ENCODE measurements at places on chromosomes 7 and 10.

DNA sequence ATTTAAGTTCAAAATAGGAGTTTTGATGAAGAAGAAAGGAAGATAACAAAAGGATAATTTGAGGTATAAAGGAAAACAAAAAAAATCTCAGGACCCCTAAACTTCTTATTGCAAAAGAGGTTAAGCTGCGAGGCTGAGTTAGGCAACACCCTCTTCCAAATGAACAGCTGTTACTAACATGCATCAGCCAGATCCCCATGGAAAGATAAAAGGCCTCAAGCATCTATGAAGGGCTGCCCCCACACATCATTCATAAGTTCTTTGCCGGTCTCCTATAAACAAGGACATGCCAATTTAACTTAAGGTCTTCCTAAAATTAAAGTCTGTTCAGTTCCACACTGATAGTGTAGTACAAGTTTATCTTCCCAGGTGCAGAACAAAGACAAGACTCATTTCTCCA is 75.8 kb upstream of the IMMP2L start:
- DNase-seq, result no peak

DNA sequence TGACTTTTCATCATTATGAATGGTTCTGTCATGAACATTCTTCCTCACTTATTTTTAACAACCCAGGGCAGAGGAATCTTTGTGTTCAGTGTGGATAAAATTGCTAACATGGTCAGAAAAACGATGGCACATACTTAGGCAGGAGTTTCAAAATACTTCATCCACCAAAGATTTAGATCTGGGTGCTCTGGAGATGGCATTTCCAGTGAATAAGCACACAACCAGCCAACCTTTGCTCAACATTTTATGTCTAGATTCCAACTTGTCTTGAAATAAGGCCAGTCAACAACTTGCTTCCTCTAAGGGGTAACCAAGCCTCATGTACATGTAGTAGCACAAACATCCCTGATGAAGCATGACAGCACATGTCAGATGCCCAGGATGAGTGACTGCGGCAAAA is 33.4 kb upstream of the ADRB1 start:
- DNase-seq, result no peak

DNA sequence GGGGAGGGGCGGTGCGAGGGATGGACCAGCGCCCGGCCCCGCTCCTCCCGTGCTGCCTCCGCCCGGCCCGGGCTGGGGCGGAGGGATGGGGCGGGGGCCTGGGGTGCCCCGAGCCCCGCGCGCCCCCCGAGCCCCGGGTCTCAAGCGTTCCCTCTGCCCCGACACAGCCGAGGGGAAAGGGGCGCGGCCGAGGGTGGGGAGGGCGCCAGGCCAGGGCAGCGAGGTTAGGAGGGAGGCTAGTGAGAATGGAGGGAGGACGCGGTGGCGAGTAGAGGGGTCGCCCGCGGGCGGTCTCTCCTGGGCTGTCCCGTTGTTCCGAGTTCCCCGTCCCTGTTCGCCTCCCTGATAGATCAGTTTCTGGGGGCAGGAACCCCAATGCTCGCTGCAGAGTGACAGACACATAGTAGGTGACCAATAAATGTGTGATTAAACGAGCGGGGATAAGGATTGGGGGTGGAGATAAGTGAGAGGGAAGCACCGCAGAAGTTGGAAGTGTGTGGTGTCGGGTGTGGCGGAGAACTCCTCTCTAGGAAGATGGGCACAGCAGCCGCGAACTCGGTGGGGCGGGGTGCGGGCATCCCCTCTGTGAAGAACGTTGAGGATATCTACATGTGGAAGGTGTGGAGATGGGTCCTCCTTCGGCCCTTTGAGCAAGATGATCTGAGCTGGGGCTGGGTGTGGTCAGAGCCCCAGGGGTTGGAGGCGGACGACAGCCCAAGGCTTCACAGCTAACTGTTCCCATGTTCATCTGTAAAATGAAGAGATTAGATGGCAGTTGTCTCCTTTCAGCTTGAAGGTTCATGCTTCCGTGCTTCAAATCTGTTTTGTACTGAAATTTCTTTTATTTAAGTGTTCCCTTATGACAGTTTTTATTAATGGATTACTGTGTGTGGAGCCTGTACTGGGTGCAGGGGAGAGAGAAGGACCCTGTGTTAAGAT is 580 bp downstream of the ZNF775 start:
- DNase-seq, result no peak

DNA sequence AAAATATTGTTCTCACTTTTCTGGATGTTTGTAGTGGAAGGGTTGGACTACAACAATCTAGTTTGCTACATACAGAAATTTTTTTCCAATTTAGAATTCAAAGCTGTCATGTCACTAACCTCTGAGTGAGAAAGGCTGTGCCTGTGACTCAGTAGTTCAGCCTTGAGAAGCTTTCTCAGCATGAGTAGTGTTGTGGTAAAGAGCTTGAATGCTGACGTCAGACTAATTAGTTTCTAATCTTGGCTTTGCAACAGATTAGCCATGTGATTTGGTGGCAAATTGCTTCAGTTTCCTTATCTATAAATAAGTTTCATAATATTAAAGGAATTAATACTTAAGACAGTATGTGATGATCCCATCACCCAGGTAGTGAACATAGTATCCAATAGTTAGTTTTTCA is 83.8 kb downstream of the ABCA13 start:
- no peak for DNase-seq

- no peak for DNase-seq
These were observed 207.3 kb upstream of the LRGUK start for GRCh38 chr7:133919810-133920209.

GRCh38 chr10:37952043-37952755 is 24.2 kb downstream of the ZNF25 start:
- no peak for DNase-seq

GRCh38 chr10:47164126-47164799 is 135.7 kb upstream of the GDF10 start:
- no peak for DNase-seq

DNA sequence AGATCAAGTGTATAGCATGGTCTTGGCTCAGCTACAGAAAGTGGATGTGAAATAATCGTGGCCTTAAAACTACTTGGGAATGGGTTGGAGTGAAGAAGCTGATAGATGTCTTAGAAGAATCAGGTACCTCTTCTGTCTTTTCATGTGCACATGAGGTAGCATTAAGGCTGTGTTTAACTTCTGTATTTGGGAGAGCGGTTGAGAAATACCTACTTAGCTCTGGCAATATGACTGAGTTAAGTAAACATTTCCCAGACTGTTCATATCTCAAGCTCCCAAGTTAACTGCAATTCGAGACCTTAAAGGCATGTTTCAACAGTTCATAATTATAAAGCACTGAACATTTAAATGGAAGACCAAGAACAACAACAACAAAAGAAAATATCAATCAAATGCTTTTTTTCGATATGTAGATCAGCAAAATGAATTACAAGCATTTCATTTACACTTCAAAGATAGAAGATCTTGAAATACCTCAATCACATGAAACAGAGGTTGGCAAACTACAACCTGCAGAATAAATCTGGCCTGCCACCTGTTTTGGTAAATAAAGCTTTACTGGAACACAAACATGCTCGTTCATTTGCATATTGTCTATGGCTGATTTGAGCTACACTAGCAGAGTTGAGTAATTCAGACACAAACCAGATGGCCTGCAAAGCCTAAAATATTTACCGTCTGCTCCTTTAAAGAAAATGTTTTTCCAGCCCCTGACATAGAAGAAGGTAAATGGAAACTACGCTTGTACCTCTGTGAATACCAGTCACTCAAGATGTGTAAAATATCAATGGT is 337.1 kb upstream of the GLI3 start:
- no peak for DNase-seq

DNA sequence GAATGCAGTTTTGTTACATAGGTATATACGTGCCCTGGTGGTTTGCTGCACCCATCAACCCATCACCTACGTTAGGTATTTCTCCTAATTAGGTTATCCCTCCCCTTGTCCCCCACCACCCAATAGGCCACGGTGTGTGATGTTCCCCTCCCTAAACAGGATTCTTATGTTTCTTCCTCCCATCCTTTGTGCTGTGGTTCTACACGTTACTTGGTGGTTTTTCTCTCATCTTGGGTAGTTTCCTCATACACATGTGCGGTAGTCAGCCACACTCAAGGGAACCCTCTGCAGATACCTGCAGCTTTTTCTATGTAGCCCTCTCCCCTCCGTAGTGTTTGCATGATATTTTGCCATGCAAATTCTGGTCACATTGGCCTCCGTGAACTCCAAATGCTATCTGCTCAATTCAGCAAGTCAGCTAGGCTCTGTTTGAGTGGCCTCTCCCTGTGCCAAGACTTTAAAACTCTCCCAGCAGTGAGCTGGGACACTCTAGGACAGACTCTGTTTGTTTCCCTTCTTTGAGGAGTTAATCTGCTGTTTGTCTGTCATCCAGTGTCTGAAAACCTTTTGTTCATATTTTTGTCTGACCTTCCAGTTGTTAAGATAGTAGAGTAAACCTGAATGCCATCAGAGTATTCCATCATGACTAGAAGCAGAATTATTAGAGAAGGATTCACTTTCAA is 41.0 kb downstream of the RABGEF1 start:
- DNase-seq, result no peak

DNA sequence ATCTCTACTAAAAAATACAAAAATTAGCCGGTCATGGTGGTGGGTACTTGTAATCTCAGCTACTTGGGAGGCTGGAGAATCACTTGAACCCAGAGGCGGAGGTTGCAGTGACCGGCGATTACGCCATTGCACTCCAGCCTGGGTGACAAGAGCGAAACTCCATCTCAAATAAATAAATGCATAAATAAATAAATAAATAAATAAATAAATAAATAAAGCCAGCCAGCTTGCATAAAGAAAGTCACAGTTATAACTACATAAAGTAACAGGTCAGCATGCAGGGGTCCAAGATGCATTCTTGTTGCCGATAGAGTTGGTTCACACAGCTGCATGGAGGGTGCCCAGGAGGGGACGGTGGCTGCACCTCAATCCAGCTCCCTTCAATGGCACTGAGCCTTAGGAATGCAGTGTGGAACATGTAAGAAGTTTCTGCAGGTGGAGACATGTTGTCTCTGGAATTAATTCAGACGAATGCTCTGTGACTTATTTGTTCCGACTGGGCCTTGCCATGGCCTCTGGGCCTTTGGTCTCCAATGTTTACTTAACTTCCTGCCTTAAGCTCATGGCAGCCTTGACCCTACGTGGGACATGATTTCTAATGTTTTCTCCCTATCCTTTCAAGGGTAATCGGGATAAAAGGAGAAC is 159.6 kb upstream of the PRKCQ start:
- no peak for DNase-seq

DNA sequence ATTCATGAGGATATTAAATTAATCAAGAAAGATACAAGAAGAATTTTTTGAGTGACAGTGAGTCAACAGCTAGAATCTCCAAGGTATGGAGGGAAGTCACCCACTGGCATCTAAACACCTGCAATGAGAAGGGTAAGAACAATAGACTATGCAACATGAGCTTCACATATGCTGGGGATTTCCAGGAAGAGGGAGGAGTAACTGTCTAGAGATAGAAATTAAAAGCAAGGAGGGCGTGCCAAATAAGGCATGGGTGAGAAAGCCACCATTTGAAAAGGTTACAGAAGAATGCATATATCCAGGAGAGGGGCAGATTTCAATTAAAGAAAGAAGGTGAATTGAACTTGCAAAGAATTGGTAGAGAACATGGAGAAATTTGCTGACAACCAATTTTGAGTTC is 365.7 kb downstream of the GPR37 start:
- DNase-seq, result no peak

GRCh38 chr10:2610946-2611345 is 456.4 kb upstream of the PFKP start:
- DNase-seq, result no peak

GRCh38 chr7:39197831-39198230 is 220.1 kb downstream of the POU6F2 start:
- DNase-seq, result no peak

GRCh38 chr7:65233409-65234034 is 140.1 kb upstream of the ZNF92 start:
- DNase-seq, result no peak

GRCh38 chr7:143172354-143172753 is 10.9 kb upstream of the TAS2R39 start:
- no peak for DNase-seq

DNA sequence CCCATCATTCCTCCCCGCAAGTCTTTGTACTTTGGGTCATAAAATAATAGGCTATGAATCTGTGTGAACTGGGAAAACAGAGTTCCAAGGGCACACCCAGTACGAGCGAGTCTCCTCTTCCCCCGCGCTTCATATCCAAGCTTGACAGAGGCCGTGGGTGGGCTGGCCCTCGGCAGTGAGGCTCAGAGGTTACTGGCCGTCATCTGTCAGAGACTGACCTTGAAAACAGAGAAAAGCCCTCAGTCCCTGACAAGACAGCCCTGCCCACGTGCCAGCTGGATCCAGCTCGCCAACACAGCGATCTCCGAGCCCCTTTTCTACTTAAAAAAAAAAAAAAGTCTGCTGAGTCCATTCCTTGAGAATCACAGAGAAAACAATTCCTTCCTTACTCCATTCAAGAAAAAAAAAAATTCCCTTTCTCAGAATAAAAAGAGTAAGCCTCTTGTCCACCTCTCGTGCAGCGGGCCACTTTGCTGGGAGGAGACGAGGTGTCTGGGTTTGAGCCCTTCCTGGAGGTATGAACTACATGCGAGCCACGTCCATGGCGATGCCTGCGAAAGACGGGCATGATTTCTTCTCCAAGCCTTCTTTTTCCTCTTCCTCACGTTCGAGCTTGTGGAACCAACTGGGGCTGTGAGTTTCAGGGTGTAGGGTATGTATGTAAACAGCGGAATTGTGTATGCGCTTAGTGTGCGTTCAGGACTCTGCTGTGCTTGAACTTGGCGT is 744 bp upstream of the BICC1 start:
- DNase-seq, result no peak

DNA sequence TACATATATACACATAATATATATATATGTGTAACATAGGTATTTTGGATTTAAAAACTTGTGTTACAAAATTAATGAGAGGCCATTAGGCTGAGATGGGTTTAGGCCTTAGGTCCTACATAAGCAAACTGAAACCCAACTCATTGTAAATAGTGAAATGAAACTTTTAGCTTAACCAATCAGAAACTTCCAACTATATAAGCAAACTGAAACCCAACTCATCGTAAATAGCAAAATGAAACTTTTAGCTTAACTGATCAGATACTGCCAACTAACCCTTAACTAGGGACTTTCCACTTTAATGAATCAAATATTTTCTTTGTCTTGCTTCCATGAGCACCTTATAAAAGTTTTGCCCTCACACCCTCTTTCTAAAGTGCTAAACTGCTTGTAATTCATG is 17.3 kb upstream of the SAMD9L start:
- DNase-seq, result no peak

DNA sequence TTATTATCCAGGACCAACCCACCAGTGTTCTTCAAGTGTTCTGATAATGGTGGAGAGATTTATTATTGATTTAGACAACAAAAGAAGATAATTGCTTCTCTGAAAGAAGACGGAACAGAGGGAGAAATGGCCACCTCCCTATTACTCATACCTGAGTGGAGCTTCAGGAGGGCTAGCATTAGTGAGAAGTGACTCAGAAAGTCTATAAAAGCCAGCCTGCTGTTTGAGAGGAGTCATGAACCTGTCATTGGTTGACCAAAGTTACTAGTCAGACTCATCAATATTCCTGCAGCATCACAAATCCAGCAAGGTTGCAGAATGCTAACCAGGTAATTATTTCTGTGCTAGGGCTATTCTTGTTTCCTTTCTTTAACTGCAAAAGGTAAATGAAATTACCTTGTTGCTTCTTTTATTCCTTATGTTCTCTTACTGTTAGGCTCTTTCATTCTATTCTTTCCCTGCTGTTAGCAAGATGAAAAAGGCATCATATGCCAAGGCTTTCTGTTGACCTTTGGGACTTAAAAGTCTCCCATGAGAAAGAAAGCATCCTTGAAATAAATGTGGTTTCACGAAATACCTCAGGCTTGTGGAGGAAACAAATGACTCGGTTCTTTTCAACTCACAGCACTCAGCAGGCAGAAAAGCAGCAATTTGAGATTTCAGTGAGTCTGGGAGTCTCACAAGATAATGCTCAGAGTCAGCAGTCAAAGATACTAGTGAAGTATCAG is 256.4 kb upstream of the PHYHIPL start:
- no peak for DNase-seq
